ENCODE measurements at places on chromosomes 5 and 9. TPM values are rescaled to one million over a fixed set of nuclear protein-coding genes. Genes with fewer than 3 reads are reported as not detected.

DNA sequence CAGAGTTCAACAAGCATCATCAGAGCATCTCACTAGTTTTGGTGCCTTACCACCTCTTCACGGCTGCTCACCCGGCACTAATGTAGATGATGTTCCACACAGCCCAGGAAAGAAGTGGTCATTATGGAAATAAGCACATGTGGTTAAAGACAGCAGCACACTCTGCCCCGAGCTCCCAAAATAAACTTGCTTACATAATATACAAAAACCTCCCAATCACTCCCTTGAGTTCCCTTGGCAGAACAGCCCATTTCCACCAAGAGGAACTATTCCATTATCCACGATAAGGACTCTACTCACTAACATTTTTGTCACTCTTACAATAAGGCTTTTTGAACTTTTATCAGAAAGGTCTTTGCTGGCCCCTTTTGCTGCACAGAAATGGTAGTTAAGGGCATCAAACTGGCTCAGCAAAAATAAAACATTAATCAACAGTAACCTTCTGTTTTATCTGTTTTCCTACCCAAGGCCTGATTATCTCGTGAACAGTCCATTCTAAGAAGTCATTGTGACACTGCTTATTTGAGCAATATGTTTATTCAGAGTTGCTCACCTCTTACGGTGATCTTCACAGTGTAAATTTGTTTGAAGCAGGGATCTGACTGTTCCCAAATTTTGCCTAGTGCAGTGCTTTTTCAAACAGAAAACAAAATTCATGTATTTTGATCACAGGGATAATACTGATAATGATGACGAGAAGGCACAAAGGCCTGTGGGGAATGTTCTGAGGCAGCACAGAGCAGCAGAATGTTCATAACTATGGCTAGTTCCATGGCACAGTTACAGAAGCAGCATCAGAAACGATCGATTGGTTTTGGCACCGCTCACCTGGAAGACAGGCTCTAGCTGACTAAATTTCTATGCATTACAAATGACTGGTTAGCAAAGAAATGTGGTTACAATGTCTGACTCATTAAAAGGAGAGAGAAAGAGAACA lies 399.8 kb upstream of the PIK3R1 start:
- no peak for DNase-seq

- DNase-seq = no peak
Measured at GRCh38 chr9:77848897-77849296, 182.7 kb downstream of the GNAQ start.

DNA sequence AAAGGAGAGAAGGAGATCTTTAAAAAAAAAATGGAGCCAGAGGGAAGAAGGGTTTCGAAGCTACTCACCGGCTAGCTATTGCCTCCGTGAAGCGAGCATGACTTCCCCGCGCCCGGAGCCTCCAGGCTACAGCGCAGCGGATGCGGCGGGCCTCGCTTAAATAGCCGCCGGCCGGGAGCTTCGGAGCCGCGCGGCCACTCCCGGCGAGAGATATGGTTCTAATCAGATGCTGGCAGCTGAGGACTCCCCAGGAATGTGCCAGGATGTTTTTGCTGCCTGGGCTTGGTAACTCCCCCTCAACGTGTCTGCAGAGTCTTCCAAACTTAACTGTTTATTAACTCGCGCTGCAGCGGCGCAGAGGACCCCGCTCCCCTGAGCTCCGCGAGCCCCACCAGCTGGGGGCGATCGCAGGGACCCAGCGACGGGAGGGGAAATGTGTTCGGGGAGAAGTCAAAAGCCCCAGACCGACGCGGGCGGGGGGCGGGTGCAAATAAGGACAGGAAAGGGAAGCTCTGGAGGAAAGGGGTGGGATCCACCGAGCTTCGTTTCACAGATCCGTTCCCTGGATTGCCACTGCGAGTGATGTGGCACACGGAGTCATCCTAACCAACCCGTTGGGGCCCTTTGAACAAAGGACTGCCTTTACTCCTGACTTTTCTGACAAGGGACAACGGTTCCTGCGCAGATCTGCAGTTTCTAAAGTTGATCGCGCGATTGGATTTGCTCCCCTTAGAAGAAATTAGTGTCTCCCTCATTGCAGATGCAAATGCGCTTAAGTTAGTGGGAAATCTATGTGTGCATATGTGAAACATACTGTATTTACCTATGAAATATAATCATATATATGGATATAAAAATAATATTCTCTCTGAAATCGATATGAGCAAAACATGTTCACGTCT lies at the start of gene DAB2:
TSS of gene DAB2 (minus strand) at position 245 of the 902 bp plus-strand sequence. CDS start 30,660 bp downstream, outside the sequence.
- DNase-seq = peak; percentile 96

- DNase-seq = peak; percentile 57
Measured at GRCh38 chr9:6715755-6716643, 41.8 kb upstream of the KDM4C start.

- peak; percentile 73 for DNase-seq
Measured at GRCh38 chr5:139725073-139725830, 70.4 kb upstream of the PSD2 start.

DNA sequence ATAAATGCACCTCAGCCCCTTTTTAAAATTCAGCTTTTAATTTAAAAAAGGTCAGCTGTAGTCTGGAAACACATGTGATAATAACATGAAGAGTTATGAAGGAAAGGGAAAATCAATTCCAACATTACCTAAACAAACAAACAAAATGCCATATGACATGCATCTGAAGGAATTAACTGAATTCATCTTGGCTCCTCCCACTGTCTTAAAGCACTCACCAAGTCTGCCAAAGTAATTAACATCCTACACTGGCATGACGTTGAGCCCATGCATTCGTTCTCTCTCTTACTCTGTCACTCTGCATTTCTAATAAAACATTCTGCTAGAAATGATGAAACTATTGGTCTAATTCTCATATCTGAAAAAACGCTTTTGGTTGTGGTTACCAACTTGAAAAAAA lies 37.7 kb downstream of the TSSK1B start:
- no peak for DNase-seq

Gene SPINK13
- polyA plus RNA-seq = not detected

Gene KCNN2
- polyA plus RNA-seq = 8.1 TPM

- DNase-seq = no peak
Measured at GRCh38 chr9:117413346-117414219, 1.3 kb downstream of the ASTN2 start.

GRCh38 chr9:91315191-91315590 lies 46.5 kb downstream of the AUH start:
- DNase-seq = no peak

- peak; percentile 81 for DNase-seq
Measured at GRCh38 chr5:98109561-98110006, 663.9 kb upstream of the RGMB start.

GRCh38 chr5:111478898-111479297 lies 33.4 kb downstream of the STARD4 start:
- no peak for DNase-seq

GRCh38 chr9:101054657-101055056 lies 26.1 kb downstream of the PLPPR1 start:
- no peak for DNase-seq

DNA sequence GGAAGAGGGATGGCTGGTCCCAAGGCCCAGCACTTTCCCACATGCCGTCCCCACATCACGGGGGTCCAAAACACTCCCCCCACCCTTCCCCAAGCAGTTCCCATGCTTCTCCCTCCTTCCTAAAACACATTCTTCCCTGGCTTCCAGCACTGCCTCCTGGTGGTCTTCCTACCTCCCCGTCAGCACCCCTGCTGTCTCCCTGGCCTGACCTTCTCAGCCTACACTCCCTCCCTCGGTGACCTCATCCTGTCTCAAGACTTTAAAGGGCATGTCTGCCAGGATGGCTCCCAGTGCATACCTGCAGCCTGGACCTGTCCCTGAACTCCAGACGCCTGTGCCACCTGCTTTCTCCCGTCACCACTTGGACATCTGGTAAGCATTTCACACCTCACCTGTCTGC lies 4.3 kb upstream of the NCS1 start:
- no peak for DNase-seq
